ENCODE measurements at places on chromosomes 13 and 19. TPM values are rescaled to one million over a fixed set of nuclear protein-coding genes. Genes with fewer than 3 reads are reported as not detected.

TRAPPC6A gene
- 48.0 TPM for total RNA-seq

SYT3 gene
- total RNA-seq = 0.77 TPM

BEST2 gene
- total RNA-seq = not detected

ZNF606 gene
- 45.4 TPM for total RNA-seq

RGCC gene
- total RNA-seq = 0.85 TPM
